Forelimb muscle (tissue), 1 donor: ENCODE measurements at places on chromosomes 13 and 19.

DNA sequence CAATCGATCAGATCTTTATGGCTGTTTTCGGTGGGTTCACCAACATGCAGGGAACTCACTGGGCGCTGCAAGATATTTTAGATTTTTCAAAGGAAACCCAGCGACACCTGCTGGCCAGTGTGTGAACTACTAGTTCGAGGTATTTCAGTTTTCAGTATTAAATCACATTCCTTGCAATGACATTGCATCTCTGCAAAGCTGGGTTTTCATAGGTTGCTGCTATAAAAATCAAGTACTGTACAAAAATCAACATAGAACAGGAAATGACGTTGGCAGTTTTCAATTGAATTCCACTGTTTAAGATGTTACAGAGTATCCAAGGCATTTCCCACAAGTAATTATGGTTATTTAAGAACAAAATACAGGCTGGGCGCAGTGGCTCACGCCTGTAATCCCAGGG is 17.6 kb downstream of the LIG1 start:
- no peak for DNase-seq

GRCh38 chr19:31759359-31759758 is 410.1 kb upstream of the TSHZ3 start:
- no peak for DNase-seq

- no peak for DNase-seq
Measured at GRCh38 chr19:35844482-35845214, 7.7 kb downstream of the NPHS1 start.

GRCh38 chr13:23460309-23460708 is 26.8 kb upstream of the SACS start:
- DNase-seq, result no peak

DNA sequence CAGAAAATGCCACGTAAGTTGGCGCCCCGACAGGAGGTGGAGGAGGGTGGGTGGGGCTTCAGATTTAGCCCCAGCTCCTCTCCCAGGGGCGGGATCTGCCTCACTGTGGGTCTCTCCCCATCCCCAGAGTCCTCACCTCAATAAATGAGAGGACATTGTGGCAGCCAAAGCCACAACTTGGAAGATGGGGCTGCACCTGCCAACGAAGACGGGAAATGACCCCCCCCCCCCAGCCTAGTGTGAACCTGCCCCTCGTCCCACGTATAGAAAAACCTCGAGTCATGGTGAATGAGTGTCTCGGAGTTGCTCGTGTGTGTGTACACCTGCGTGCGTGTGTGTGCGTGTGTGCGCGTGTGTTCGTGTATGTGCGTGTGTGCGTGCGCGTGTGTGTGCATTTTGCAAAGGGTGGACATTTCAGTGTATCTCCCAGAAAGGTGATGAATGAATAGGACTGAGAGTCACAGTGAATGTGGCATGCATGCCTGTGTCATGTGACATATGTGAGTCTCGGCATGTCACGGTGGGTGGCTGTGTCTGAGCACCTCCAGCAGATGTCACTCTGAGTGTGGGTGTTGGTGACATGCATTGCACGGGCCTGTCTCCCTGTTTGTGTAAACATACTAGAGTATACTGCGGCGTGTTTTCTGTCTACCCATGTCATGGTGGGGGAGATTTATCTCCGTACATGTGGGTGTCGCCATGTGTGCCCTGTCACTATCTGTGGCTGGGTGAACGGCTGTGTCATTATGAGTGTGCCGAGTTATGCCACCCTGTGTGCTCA is 1.5 kb upstream of the TRAPPC5 start:
- no peak for DNase-seq

DNA sequence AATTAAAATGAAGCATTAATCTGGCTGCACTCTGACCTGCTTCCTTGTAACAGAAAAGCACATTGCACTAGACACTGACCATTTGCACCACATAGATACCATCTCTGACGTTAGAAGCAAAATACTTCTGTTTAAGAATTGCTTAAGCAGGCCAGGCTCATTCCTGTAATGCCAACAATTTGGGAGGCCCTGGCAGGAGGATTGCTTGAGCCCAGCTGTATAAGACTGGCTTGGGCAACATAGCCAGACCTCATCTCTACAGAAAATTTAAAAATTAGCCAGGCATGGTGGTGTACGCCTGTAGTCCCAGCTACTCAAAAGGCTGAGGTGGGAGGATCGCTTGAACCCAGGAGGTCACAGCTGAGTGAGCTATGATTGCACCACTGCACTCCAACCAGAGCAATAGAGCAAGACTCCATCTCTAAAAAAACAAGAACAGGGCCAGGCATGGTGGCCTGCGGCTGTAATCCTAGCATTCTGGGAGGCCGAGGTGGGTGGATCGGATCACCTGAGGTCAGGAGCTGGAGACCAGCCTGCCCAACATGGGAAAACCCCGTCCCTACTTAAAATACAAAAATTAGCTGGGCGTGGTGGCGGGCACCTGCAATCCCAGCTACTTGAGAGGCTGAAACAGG is 7.0 kb upstream of the TLE6 start:
- DNase-seq, result no peak

- no peak for DNase-seq
Measured at GRCh38 chr19:38780443-38780842, 7.1 kb upstream of the LGALS7 start.

DNA sequence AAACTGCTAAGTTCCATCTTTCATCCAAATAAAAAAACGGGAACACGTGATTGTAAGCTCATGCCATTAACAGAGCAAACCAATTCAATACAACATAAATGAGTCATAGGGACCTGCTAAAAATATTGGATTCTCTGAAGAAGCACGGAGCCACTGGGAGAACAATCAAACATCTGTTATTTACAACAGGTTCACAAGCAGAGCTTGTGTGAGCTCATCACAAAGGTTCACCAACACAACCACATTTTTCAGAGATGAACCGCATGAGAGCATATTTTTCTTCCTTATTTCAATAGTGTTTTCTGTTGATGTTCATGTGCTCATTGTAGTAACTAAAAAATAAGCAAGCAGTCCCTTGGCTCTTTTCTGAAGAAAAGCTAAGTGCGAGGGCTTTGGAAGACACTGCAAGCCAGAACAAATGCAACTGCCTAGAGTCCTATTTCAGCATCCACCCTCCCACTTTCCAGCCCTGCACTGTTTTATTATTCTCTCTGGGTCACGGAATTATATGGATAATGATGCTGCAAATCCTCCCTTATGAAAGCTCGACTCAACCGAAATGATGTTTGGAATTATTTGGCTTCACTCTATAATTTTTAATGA is 545.8 kb downstream of the LIG4 start:
- peak; percentile 20 for DNase-seq

GRCh38 chr13:111343186-111343805 is 22.9 kb downstream of the TEX29 start:
- no peak for DNase-seq

GRCh38 chr19:2436926-2437325 is 9.5 kb upstream of the TIMM13 start:
- no peak for DNase-seq

- DNase-seq, result peak; percentile 70
Measured at GRCh38 chr19:1848399-1849131, at the start of gene REXO1. TSS of gene REXO1 (minus strand) at chr19:1848483. CDS start at chr19:1848358, 125 bp downstream.

DNA sequence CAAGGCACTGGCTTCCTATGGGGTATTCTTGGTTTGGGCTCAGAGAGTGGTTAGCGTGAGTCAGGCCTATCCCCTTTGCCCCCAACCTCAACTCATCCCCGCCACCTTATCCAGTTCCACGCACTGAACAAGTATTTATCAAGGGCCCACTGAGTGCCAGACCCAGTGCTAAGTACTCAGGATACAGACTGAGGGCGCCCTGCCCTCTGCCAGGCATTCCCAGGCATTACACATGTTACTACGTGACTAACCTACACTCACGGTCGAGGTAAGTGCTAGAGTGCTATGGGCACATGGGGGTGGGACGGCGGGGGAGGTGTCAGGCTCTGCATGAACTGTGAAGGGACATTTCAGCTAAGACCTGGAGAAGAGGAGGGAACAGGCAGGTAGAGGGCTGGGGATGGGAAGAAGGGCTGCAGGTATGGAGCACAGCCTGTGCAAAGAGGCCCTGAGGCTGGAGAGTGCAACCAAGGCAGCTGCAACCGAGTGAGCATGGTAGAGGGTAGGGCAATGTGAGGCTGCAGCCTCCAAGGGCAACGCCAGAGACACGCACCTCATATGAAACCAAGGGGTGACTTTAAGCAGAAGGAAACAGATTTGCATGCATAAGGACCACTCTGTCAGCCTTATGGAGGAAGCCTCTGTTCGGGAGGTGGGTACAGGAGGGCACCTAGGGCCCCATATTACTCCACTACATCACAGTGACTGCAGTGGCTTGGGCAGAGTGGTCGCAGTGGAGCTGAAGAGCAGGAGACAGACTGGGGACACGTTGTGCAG is 22.5 kb downstream of the DHRS12 start:
- DNase-seq, result no peak

- DNase-seq, result no peak
Measured at GRCh38 chr19:8086849-8087248, 34.3 kb downstream of the CCL25 start.

DNA sequence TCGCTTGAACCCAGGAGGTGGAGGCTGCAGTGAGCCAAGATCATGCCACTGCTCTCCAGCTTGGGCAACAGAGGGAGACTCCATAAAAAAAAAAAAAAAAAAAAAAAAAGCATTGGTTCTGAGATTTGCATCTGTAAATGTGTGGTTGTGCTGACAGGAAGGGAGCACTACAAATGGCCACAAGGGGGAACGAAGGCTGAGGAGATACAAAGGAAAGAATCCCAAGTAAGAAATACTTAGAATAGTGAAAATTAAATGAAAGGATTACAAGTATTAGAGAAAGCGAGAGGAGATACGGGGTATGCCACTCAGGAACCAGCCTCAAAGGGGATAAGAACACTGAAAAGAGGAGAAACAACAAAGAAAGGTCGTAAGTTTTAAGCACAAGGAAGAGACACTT is 284.9 kb downstream of the KLF12 start:
- DNase-seq, result no peak

- no peak for DNase-seq
Measured at GRCh38 chr19:41324231-41324702, 14.3 kb downstream of the CCDC97 start.

DNA sequence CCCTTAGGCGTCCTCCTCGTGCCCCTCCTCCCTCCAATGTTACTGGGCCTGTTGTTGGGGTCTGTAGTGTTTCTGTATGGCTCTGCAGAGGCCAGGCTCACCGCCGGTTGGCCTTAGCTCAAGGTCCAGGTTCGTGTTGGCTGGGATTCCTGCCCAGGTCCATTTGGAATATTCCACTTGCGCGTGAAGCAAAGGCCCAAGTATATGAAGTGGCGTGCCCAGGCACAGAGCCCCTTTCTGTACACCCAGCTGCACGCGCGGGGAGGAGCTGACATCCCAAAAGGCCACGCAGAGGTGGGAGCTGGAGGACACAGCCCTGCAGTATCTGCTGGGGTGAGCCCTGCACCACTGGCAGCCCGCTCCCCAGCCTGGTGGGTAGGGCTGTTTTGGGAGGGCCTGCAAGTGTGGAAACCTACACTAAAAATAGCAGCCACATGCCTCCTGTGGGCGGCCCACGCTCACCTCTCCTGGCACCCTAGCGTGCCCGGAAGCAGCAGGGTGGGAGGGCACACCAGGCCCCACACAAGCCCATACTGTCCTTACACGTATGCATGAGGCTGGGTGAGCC is 30.2 kb downstream of the CRTC1 start:
- DNase-seq, result no peak

GRCh38 chr13:100491164-100491842 is 97.3 kb downstream of the GGACT start:
- peak; percentile 16 for DNase-seq

- DNase-seq, result no peak
Measured at GRCh38 chr13:47036294-47037008, 139.6 kb upstream of the HTR2A start.

GRCh38 chr19:45423033-45423588 is 606 bp downstream of the ERCC1 start:
- DNase-seq, result no peak

GRCh38 chr13:67048821-67049150 is 181.3 kb downstream of the PCDH9 start:
- DNase-seq, result no peak

DNA sequence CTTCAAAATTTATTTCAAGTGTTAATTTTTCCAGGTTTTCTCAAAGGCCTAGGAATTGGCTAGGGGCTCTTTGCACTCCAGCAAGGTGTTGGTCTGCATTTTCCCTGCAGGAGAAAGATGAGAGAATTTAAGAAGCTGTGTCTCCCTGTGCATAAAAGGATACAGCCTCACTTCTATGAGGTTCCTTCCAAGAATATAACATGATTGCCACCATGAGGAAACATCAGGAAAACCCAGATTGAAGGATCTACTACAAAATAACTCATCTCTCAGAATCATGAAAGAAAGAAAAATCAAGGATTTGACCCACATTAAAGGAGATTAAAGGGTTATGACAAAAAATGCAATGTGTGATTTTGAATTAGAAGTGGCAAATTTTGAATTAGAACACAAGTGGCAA is 69.9 kb downstream of the RUBCNL start:
- no peak for DNase-seq

DNA sequence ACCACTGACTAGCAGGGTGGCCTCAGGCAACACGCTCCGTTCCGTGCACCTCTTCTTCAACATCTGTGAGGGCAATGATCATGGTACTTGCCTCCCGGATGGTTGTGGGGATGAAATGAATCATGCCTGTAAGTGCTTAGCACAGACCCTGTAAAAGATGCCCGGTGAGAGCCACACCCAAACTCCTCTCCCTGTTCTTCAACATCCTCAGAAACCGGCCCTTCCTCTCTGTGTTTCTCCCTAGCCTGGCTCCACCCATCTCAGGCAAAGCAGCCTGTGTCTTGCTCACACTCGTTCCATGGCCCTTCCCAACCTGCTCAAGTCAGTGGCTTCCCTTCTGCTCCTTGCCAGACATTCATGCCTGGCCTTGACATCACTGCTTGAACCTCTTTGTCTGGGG is 5.8 kb upstream of the DMKN start:
- no peak for DNase-seq

GRCh38 chr13:44402899-44403445 is 29.3 kb downstream of the SERP2 start:
- DNase-seq, result no peak

DNA sequence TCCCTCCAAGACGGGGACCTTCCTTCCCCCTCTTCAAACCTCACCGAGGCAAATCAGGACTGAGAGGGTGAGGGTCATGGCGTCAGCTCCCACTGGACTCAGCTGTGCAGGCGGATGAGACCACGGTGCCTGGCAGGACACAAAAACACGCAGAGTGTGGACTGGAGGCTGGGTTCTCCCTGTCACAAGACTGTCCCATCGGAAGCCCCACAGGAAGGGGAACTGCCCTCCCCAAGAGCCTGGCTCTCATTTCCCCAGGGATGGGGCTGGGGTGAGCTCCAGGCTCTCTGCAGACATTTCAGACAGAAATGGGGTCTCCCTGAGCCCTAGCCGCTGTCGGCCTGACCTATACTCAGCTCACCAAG is at the start of gene LILRB5:
Gene LILRB5, minus strand, starts transcription at position 158 of the 365 bp plus-strand sequence. Its CDS starts 80 bp downstream, at position 78.
- DNase-seq, result no peak

GRCh38 chr19:13987101-13987890 is 18.8 kb downstream of the RFX1 start:
- DNase-seq, result no peak
